ENCODE measurements at places on chromosomes 5 and 9.

DNA sequence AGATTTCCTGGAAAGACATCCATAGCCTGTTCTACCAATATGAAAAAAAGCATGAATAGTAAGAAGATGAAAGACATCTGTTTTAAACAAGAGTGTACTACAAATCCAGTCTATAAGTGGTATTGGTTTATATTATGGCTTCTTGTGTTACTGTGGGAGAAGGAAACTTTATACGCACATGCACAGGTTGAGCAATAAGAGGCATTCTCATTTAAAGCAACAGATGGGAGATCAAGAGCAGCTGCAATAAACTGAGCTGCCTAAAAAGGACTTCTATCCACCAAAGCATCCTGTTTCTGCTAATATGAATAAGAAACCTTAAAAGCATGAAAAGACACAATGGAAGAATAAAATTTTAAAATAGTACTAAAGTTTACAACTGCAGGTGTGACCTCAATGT lies 8.6 kb upstream of the PCDHB1 start:
- DNase-seq, result no peak

- no peak for DNase-seq
Measured at GRCh38 chr5:139692679-139693308, 44.6 kb downstream of the CXXC5 start.

GRCh38 chr5:35285011-35285410 lies 54.7 kb upstream of the PRLR start:
- no peak for DNase-seq

DNA sequence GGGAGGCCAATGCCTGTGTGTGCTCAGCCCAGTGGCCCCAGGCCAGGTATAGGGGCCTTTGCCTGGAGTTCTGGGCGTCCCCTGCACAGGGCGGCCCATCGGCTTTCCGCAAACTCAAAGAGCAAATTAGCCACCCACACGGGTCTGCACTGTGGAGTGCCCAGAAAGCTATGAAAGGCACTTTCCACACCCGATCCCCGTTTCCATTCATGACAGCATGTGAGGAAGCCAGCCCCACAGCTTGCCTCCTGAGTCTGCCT lies 5.2 kb downstream of the DBH start:
- no peak for DNase-seq

- DNase-seq, result no peak
Measured at GRCh38 chr5:179919487-179920060, 11.9 kb upstream of the TBC1D9B start.

- DNase-seq, result peak; percentile 36
Measured at GRCh38 chr5:14447958-14448911, 133.4 kb upstream of the OTULINL start.

GRCh38 chr9:133141833-133142595 lies 21.0 kb upstream of the RALGDS start:
- DNase-seq, result peak; percentile 75

GRCh38 chr5:150510460-150511263 lies 2.7 kb downstream of the NDST1 start:
- peak; percentile 79 for DNase-seq

DNA sequence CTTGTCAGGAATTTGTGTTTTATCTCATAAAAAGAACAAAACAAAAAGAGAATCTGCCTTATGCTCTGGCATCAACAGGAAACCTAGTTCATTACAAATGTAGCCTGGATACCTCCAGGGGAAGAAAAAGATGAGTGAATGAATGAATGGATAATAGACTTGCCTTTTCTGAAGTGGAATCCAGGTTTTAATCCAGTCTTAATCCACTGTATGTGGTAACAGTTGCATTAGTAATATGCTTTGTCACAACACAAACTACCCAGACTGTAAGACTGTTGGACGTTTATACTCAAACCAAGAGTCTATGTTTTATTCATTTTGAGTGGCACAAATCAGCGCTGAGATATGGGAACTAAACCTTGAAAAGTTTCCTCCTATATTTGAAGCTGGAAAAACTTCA lies 32.1 kb upstream of the MAP3K1 start:
- DNase-seq, result no peak

DNA sequence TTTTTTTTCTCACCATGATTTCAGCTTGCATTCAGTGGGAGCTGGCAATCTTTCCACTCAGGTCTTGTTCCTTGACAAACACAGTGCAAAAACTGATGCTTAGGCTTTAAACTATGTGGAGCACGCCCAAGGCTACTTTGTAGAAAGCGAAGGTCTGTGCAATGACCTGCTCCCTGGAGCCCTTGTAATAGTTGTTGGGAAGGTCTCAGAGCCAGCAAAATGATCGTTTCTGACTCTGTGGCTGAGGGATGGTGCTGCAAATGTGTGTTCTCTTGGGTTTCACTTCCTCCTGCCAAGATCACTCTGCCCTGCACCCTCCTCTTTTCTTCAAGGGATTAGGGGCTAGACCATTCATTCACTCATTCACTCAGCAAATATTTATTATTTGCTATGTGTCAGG lies 249.7 kb upstream of the MAP3K1 start:
- DNase-seq, result no peak

- no peak for DNase-seq
Measured at GRCh38 chr5:179378116-179378440, 32.8 kb upstream of the ADAMTS2 start.

DNA sequence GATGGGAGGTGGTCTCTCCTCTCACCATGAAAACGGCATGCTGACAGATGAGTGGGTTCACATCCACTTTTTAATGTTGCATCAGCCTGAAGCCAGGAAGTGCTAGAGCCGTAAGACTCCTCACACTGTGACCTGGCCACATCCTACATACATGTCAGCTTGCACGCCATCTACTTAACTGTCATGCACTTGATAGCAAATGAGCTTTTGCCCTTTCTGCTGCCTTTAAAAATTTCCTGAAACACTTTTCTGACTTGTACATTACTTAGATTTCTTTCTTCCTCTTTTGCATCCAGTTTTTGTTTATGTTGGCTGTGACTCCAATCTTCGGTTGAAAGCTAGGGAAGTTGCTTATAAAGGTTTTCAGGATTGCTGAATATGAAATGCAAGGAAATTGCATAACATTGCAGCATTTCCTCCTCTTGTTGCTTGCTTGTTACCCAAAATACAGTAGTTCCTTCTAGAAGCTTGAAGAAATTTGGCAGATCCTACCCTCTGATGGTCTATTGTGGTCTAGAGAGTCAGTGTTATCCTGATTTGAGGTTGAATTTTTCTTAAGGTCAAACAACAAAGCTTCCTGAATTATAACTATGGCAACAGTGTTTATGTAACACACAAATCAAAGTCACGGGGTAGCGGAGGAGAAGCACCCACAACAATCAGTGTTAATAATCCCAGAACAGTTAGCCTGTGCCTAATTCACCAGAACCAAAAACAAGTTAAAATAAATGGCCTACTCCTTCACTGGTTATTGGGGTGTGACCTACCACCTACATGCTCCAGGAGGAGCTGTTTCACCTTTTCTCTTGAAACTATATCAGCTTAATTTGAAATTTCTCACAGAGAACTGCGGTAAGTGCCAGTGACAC lies 232.5 kb downstream of the ARHGAP26 start:
- peak; percentile 42 for DNase-seq

DNA sequence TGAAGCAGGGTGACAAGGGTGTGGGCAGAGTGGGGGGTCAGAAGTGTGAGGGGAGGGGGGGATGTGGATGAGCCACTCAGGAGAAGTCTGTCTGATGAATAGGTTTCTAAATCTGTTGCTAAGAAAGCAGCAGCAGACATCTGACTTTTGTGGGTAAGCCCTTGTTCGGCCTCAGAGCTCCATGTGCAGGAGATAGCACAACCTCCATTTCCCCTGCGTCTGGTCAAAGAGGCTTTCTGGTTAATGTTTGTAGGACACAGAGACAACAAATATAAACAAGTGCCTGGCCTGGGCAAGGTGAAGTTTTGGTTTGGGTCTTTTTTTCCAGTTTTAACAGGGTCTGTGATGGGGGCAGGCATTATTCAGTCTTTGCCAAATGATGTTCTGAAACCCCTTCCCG lies 57.0 kb upstream of the GNE start:
- DNase-seq, result no peak

GRCh38 chr9:592733-593132 lies 248.8 kb upstream of the DMRT1 start:
- no peak for DNase-seq

DNA sequence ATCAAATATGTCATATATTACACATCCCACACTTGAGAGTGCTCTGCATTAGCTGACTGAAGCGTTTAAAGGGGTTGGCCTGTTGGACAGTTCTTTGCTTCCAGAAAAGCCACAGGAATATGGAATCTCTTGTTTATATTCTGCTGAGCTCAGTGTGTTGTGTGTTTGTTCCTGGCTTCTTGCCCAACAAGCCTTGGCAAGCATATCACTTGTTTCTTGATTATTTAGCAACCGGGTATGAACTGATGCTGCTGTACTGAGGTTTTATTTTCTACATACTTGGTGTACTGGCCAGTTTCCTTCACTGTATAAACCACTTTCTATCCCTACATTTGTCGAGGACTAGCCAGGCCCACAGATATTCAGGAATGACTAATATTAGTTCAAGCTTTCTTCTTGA lies 378.9 kb downstream of the KCTD16 start:
- no peak for DNase-seq

DNA sequence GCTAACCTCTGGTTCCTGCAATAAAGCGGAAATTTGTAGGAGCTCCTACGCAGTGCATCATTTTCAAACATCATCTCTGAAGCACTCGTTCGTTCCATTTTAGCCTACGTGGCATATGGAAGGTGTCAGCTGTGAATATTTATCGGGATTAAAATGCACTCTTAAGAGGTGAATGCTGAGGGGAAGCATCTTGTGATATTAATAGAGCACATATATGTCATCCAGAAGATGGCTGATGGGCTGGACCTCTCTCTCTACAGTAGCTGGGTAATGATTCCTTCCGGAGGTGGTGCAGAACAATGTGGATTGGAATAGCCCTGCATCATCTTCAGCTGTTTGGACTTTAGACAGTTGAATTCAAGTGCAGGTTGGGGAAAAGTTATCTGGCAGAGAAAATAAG lies 478.7 kb downstream of the DMAC1 start:
- DNase-seq, result no peak

- DNase-seq, result no peak
Measured at GRCh38 chr9:89743573-89744254, 138.9 kb downstream of the GADD45G start.

GRCh38 chr9:18396102-18396728 lies 77.7 kb upstream of the ADAMTSL1 start:
- DNase-seq, result no peak

DNA sequence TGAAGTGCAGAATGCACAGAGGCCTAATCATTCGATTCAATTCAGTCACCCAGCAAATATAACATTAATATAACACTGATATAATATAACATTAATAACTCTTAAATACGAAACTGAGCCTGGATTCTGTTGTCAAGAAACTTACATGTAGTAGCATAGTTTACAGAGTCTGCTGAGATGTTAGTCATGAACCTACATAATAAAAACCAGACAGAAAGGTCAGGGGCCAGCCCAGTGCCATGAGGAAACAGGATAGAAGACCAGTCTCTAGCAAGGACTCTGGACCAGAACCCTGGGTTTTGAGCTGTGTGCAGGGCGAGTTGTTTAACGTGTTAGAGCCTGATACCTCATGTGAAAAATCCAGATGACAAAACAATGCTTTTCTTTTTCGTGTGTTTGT lies 234.7 kb downstream of the NR2F1-AS1 start:
- no peak for DNase-seq

DNA sequence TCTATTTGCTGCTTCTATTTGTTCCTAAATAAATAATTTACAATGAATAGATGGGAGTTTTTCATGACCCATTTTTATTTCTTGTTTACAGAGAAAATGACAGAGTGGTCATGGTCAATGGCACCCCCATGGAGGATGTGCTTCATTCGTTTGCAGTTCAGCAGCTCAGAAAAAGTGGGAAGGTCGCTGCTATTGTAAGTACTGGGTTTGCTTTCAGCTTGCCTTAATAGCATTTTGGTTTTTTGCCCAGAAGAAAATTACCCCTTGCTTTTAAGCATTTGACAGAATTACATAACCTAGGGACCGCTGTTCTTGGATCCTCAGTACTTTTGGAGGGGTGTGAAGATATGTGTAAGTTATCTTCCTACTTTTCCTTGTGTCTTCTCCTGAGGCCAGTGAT lies 44.1 kb downstream of the TJP2 start:
- DNase-seq, result no peak

GRCh38 chr5:140005145-140005591 lies 37.9 kb downstream of the NRG2 start:
- DNase-seq, result no peak

DNA sequence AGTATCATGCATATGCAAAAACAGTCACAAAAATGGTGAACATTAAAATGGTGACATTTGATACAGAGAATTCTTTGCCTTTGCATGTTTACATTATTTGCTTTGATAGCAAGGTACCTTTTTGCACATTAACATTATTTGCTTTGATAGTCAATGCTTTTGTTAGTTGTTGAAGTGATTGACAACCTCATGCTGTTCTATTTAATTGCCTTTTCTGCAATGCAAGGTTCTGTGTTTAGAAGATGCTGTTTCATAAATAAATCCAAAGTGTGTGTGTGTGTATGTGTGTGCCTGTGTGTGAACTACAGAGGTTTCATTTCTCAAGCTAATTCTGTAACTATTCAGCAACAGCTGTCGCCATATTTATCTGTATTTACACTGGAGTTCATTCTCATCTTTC lies 668.7 kb downstream of the NR2F1-AS1 start:
- no peak for DNase-seq

DNA sequence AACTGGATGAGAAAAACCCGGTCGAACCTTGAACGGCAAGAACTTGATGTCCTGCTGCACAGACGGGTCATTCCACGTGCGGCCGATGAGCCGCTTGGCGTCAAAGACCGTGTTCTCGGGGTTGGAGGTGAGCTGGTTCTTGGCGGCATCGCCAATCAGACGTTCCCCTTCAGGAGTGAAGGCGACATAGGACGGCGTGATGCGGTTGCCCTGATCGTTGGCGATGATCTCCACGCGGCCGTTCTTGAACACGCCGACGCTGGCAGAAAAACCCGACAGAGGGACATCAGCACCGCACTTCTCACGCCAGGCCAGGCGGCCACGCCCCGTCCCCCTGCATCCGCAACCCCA lies 519 bp downstream of the HSPA5 start:
- DNase-seq, result no peak

GRCh38 chr9:136947955-136948510 lies 3.0 kb downstream of the C8G start:
- DNase-seq, result peak; percentile 74

GRCh38 chr5:146474065-146474464 lies 26.9 kb downstream of the TCERG1 start:
- DNase-seq, result no peak

- no peak for DNase-seq
Measured at GRCh38 chr5:80346055-80346454, 26.3 kb downstream of the SPZ1 start.

Measured in left colon (tissue), 2 donors.